Lower leg skin (tissue), 4 donors: ENCODE measurements at places on chromosomes 1 and 21.

DNA sequence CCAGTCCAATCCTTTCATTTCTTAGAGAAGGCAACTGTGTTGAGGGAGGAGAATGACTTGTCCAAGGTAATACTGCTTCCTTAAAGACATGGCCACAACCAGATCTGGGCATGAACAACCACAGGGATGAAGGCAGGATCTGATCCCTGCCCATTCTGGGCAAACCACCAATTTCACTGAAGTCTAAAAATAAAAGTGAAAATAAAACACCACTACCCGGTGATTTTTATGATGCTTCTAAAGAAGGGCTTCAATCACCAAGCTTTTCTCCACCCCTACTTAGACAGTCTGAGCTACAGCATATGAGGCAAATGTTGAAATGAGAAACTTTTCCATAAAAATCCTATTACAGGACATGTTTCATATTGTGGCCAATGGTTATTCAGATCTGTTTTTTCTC, 133.0 kb downstream of the PTPN14 start:
- DNase-seq = no peak

- no peak for DNase-seq
Measured at GRCh38 chr1:29251164-29252124, 15.1 kb downstream of the PTPRU start.

DNA sequence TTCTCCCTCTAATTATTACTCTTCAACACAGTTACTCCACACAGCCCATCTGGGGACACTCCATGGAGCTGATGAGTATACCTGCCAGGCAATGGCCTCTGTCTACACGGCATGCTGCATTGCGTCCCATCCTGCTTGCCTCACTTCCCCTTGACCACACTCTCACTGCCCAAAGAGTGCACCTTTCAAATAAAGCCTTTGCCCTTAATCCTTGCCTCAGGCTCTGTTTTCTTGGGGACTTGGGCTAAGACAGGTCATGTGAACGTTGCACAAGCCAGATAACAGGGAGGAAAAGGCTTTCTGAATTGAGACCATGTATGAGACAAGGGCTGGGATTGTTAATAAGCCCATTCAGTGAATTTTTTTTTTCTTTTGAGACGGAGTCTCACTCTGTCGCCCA, 40.0 kb upstream of the SIM2 start:
- peak; percentile 26 for DNase-seq

DNA sequence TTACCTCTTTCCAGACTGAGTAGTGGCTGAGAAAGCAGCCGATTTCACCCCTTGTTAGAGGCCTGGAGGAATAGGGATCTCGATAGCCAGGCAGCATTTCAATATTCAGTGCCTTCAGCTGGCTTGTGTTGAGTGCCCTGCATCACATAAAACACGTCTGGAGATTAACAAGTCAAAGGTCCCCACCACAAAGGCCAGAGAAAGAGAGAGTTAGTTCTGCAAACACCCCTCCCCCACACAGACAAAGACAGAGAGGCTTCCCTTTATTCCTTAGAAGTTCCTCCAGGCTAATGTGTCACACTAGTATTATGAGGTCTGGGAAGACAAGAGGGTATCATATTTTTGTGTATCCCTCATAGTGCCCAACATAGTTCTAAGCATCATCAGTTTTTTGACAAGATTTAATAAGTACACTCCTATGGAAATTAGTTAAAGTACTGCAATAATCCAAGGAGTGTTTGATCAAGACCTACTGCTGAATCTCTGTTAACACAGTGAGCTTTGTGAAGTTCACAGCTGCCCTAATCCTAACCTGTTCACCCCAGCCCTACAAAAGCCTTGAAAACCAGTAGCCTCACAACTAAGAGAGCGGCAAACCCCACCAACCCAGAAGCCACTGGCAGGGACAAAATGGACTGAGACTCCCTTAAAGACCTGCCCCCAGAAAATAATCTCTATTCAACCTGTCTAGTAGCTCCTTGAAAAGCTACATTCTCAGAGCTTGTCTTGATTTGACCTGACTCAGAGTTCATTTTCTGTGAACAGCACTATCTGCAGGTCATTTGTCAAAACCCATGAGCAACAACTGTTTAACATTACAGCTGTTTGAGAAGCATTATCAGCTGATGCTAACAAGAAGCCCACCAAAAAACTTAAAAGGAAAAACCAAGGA, 91.9 kb downstream of the COLGALT2 start:
- DNase-seq = no peak

- no peak for DNase-seq
Measured at GRCh38 chr1:178055779-178056471, 38.0 kb upstream of the RASAL2 start.

GRCh38 chr1:225533238-225533637, 105.4 kb upstream of the LBR start:
- DNase-seq = no peak

GRCh38 chr21:43332861-43333297, 94.1 kb downstream of the SIK1 start:
- no peak for DNase-seq

GRCh38 chr1:90045853-90046563, 51.1 kb downstream of the ZNF326 start:
- DNase-seq = no peak

- no peak for DNase-seq
Measured at GRCh38 chr1:118588566-118588965, 399.6 kb downstream of the TBX15 start.

DNA sequence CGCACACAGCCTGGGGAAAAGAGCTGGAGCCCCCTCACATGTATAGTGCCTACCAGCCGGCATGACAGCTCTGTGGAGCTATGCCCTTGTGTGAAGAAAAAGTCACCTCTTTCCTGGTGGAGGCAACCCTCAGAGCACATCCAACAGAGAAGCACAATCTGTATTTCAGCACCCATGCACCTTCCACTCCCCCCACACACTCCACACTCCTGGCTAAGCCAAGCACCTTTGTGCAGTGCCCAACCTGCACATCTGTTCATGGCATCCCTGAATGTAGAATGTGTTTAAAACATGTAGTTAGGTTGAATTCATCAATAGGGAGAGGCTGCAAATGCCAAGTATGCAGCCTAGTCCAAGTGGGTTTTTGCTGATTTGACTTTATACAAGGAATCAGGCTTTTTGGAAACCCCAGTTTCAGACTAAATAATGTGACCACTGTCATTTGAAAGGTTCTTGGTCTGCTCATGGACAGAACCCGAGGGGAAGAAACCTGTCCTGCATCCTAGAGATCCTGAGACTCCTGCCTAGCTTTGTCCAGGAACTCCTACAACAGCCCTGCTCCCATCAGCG, 197.1 kb downstream of the TOMM20 start:
- DNase-seq = no peak

- no peak for DNase-seq
Measured at GRCh38 chr21:45504021-45504515, 38.2 kb downstream of the SLC19A1 start.

GRCh38 chr1:44903011-44903680, 60.1 kb upstream of the PTCH2 start:
- DNase-seq = no peak

- DNase-seq = no peak
Measured at GRCh38 chr1:67916140-67916886, 83.0 kb upstream of the GNG12 start.

GRCh38 chr1:205312866-205313562, 8.5 kb downstream of the NUAK2 start:
- no peak for DNase-seq

DNA sequence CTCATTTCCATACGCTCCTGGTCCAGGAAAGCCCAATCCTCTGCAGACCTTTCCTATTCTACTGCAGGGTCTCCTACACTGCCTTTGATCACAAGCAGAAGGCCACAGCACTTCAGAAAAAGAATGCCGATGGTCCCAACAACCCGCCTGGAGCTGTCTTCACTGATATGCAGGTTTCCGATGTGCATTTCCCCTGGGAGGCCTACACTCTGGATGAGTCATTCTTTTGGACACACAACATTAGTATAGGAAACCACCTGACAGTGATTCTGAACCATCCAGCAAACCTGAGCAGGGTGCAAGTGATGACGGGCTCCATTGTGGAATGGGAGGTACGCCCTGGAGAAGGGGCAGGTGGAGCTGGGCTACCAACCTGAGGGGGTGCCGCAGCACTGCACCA, 15.0 kb downstream of the PCAT6 start:
- DNase-seq = no peak

- peak; percentile 82 for DNase-seq
Measured at GRCh38 chr1:228407106-228408040, 738 bp upstream of the TRIM11 start.

GRCh38 chr1:158014731-158015320, 21.4 kb downstream of the KIRREL1 start:
- DNase-seq = no peak

DNA sequence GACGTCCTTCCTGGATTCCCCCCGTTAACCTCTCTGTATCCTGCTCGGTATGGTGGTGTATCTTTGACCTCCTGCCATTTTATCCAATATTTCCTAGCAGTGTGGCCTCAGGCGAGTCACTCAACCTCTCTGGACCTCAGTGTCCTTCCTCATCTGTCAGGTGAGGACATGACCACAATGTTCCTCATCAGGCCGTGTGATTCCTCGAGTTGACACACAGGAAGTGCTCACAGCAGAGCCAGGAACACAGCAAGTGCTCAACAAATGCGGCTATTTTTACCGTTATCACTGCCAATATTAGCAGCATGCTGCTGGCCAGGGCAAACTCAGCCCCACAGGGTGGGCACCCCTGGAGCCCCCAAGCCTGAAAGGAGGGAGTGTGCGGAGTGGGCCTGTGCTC, 450.2 kb downstream of the KIF26B start:
- DNase-seq = no peak

DNA sequence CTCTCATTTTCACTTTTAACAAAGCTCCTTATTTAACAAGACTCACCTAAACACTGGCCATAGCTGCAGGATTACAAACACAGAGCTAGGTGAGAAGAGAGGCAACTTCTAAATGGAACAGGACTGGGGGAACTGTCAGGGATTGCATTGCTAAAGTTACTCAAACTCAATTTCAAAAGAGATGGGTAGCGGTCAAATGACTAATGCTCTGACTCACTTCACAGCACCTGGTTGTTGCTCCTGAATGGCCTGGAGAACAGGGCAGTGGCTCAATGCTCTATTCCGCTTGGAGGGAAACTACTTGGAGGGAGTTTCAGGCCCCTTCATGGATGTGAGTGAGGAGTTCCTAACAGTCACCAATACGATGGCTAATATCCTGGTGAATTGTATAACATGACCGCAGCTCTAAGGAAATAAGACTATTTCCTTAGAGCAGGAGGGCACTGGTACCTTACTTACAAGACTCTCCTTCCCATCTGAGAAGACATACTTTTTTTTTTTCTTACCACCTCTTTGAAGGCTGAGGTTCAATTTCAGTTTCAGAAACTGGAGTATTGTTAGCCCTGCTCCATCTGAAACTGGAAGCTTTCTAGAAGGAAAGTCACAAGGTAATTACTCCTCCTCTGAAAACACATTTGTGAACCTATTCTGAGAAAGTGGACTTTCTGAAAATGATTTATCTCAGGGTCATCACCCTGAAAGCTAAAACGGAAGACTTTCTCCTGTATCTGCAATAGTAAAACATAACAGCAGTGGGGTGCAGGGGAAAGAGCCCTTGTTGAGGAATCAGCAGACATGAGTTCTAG, 9.5 kb downstream of the DPT start:
- no peak for DNase-seq

DNA sequence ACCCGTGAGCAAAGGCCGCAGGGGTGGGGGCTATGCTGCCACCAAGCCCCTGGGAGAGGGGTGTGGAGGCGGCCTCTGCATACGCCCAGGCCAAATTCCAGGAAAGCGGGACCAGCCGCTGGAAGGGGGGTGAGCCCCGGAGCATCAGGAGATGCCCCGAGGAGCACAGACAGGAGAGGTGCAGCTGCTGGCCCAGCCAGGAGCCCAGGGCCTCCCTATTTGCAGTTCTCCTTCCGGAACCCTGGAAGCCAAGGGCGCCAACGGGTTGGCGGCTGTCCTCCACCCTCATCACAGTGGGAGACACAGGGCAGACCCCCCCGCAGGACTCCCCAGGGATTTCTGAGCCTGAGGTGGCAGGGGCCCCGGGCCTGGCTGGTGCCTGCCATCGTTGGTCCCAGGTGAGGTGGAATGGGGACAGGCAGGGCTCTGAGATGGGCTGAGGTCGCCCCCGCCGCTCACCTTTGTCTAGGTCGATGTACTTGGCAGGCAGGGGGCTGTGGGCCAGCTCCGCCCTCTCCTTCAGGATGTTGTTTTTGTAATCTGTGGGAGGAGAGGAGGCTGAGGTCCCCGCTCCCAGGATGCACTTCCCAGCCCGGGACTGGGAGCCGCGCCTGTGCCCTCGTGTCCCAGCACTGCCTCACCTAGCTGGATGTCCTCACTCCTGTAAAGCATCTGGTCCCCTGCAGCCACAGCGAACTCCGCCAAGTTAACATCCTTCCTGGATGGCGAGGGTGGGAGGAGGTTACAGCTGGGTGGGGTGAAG, 4.4 kb upstream of the DVL1 start:
- no peak for DNase-seq

DNA sequence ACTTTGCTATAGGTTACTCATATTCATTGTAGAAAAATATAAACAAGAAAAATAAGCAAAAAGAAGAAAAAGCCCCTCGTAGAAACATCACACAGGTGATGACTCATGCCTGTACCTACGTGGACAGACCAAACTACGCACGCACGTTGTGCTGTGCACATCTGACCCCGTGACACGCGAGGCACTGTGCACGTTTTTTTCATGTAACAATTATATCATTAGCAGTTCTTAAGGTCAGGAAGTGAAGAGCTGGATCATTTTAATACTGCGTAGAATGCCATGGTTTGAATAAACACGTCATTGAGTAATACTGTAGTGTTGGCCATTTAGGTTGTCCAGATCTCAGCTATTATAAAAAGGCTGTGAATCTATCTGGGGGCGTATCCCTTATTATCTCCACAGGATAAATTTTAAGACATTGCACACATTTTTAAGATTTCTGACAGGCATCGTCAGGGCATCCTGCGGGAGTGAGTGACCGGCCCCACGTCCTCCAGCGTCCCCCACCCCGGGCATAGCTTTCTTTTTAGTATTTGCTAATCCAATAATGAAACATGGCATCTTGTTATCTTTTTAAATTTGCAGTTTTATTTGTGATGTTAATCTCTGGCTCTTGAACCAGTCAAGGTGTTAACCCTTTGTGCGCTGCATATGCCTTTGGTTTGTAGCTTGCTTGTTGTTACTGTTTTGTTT, 23.4 kb upstream of the ADARB1 start:
- DNase-seq = no peak

DNA sequence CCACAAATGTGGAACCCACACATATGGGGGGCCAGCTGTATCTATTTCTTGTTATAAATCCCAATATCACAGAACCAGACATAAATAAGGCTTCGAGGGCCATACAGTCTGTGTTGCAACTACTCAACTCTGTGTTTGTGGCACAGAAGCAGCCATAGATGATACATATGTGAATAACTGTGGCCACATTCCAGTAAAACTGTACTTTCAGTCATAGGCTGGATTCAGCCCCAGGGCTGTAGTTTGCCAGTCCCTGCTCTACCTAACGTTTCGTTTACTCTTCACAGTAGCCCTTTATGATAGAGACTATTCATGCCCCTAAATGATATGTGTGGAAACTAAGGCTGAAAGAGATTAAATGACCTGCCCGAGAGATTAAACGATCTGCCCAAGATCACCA, 48.7 kb downstream of the FHAD1 start:
- DNase-seq = no peak
